GDM1 (cell line): ENCODE measurements at places on chromosomes 5 and 9.

GRCh38 chr9:3337515-3338225 lies 188.1 kb downstream of the RFX3 start:
- no peak for DNase-seq

GRCh38 chr9:114324492-114324891 lies 1.6 kb downstream of the ORM1 start:
- no peak for DNase-seq

DNA sequence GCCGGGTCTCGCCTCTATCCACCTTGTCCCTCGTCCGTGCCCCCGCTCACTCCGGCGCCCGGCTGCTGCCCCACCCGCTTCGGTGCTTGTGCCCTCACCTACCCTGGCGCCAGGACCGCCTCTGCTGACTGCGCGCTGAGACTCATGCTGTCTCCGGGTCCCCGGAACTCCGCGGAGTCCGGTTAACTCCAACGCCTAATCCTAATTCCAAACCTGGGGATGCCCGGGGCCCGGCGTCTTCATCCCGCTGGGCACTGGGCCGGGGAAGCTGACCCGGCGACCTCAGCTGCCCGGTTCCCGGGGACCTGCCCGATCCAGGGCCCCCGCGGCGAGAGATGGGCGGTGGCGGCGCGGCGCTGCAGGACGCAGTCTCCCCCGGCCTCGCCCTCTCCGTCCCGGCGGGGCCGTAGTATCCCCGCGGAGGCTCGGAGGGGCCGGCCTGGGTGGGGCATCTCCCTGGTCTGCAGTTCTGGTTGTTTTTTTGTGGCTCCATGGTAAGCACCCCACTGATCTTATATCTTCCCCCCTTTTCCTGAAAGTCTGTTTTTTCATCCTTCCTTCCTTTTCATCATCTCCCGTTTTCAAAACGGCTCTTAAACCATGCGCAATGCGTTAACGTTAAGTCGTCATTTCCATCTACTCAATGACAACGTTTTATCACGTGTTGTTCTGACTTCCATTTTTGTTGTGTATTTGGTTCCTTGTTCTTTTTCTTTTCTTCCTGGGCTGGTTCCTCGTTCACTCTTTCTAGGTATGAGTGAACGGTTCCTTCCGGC lies 41.1 kb upstream of the PLEKHG4B start:
- no peak for DNase-seq

DNA sequence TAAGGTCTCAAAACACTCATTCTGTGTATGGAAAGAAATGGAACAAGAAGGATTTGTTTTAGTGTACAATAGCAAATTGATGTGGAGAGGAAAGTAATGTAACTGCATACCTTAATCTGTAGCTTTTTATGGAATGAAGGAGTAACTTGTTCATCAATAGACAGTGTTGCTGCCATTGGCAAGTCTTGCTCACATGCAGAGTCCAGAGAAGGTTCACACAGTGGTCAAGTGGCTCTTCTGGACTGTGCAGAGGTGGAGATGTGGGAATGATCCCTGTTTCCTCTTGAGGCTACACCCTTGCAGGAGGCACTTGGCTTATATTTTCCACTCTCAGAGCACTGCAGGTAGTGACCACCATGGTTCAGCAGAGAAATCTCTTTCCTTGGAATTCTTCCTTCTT lies 132.9 kb upstream of the ANKH start:
- no peak for DNase-seq

GRCh38 chr9:92740446-92740961 lies 24.1 kb downstream of the BICD2 start:
- DNase-seq: no peak

DNA sequence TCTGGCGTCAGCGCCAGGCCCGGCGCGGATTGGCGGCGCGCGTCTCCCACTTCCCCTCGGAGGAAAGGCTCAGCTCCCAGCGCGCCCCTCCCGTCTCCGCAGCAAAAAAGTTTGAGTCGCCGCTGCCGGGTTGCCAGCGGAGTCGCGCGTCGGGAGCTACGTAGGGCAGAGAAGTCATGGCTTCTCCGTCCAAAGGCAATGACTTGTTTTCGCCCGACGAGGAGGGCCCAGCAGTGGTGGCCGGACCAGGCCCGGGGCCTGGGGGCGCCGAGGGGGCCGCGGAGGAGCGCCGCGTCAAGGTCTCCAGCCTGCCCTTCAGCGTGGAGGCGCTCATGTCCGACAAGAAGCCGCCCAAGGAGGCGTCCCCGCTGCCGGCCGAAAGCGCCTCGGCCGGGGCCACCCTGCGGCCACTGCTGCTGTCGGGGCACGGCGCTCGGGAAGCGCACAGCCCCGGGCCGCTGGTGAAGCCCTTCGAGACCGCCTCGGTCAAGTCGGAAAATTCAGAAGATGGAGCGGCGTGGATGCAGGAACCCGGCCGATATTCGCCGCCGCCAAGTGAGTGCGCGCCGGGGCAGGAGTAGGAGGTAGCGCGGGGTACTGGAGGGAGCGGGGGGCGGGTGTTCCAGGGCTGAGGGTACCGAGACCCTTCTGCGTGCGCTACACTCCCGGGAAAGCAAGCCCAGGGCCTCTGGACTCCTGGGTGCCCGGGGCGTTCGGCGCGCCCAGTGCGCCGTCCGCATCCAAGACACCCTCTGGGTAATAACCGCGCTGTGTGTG lies at the start of gene MSX2:
TSS of gene MSX2 (plus strand) at position 99 of the 777 bp plus-strand sequence. CDS start at position 177, 78 bp downstream.
- peak; percentile 77 for DNase-seq

- no peak for DNase-seq
Observed at GRCh38 chr9:126147936-126148870, 178.4 kb upstream of the MVB12B start.
